ENCODE measurements at places on chromosomes 2 and 18. TPM values are rescaled to one million over a fixed set of nuclear protein-coding genes. Genes with fewer than 3 reads are reported as not detected.

The SP100 gene
- 26.5 TPM for total RNA-seq

The SFT2D3 gene
- 3.8 TPM for total RNA-seq

The ZBTB7C gene
- total RNA-seq, result 0.05 TPM

The C2orf72 gene
- 6.1 TPM for total RNA-seq
